ENCODE measurements at places on chromosomes 2 and 18.

DNA sequence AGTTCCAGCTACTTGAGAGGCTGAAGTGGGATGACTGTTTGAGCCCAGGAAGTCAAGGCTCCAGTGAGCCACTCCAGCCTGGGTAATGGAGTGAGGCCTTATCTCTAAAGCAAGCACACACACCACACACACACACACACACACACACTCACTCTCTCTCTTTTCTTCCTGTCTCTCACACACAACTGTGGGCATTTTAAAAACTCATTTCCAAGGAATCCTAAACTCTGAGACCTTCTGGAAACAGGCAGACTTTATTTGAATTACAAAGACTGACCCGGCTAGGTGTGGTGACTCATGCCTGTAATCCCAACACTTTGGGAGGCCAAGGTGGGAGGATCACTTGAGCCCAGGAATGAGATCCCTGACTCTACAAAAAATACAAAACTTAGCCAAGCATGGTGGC is 21.3 kb downstream of the WDSUB1 start:
- DNase-seq, result no peak

DNA sequence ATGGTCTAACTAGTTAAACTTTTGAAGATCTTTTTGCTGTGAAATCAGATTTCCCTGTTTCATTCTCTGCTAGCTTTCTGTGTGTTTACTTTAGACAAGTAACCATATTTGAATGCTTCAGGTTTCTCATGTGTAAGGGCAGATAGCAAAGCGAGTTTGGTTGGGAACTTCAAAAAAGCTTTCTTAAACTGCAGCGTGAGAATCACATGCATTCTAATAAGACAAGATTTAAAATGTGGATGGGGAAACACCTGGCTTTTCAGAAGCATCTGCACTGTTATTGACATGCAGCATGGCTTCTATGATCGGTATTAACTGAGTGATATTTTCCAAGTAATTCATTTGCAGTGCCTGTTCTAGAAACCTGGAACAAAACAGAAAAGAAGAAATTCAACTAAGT is 119.3 kb downstream of the ABCA12 start:
- no peak for DNase-seq

- no peak for DNase-seq
Measured at GRCh38 chr2:48677450-48677849, 59.8 kb downstream of the GTF2A1L start.

- no peak for DNase-seq
Measured at GRCh38 chr2:30149513-30149912, 2.7 kb downstream of the YPEL5 start.

- DNase-seq, result no peak
Measured at GRCh38 chr2:43898134-43898837, 59.5 kb downstream of the ABCG8 start.

- DNase-seq, result no peak
Measured at GRCh38 chr18:23835091-23835490, 145.8 kb downstream of the LAMA3 start.

DNA sequence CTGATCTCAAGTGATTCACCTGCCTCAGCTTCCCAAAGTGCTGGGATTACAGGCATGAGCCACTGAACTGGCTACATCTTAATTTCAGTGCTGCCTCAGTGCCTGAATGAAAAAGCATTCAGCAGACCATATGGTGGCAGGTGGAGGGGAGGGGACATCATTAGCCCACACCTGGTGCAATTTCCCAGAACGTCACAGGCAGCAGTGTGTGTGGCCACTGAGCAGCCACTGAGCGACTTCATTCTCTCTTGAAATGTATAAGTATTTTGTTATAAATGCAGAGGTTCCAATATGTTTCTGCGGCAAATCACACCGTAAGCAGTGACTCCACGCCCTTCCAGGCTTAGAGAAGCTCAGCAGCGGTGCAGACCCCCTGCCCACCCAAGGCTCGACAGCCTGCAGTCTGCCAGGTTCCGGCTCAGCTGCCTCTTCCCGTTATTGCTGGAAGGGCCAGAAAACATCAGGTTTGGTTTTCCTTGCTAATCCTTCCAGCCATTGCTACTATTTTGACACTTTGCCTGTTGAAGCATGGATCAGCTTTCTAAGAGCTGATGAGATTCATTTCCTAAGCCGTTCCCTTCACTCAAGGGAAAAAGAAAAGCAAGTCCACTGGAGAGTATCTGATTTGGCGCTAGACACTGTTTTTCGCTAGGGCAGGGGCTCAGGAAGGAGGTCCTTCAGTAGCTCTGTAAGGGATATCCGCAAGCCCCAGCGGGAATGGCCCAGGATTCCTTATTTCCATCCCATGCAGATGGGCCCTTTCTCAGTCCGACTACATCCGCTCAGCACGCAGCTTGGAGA is 250.7 kb downstream of the VAPA start:
- DNase-seq, result no peak

GRCh38 chr2:207408086-207408794 is 121.5 kb upstream of the CREB1 start:
- DNase-seq, result no peak

DNA sequence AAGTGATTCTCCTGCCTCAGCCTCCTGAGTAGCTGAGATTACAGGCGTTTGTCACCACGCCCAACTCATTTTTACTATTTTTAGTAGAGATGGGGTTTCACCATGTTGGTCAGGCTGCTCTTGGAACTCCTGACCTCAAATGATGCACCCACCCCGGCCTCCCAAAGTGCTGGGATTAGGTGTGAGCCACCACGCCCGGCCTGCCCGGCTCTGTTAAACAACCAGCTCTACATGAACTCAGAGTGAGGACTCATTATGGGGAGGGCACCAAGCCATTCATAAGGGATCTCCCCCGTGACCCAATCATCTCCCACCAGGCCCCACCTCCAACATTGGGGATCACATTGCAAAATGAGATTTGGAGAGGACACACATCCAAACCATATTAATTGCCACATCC is 8.8 kb downstream of the ATIC start:
- DNase-seq, result no peak

GRCh38 chr2:144456680-144457079 is 63.2 kb downstream of the ZEB2 start:
- DNase-seq, result no peak

Data from left renal pelvis (tissue), 4 donors.